ENCODE measurements at places on chromosomes 1 and 21.

DNA sequence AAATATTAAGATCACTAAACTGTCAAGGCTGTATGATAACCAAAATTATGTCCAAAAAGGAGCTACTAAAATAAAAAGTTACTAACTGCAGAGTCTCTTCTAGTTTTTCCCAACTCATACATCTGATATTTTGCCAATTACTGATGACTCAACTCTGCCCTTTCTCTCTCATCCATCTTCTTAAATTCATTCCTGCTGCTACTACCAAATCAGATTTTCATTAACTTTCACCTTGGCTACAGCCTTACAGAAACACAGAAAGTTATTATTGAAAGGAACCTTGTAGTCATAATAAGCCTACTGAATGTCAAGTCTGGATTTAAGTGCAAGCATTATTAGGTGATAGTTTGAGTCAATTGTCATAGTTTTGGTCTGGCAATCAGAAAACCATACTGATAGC lies 273.1 kb downstream of the DPYD start:
- no peak for DNase-seq

DNA sequence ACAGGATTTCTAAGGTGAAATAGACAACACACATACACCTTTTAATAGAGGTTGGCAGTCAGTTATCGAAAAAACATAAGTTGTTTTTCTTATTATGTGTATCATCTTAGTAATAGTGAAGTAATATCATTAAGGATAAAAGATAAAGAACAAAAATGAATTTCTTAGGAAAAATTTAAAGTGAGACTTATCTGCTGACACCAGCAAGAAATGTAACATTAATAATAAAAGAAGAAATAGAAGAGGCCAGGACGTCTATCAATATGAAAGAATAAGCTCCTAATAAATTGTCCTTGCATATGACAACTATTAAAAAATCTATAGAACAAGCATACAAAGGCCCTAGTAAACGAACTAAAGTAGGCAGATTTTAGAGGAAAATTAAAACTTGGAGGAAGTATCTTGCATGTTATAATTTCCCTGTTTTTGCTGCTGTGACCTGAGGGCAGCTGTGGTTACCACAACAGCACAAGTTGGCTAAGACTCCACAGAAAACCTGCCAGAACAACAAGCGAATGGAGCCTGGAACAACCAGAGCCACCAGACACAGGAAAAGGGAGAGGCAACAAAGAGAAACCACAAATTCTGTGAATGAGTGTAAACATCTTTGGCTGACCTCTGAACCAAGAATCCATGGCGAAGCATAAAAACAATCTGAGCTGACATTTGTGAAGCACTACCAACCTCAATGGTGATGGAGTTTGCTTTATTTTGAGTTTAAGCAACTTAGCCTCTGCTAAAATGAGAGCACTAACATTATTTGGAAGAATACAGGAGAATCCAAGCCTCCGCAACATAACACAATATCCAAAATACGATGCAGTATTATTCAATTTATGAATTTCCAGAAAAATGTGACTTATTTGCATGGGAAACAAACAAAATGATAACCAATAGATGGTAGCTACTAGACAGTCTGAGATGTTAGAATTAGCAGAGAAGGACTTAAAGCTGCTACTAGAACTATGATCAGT lies 207.5 kb downstream of the KCNT2 start:
- no peak for DNase-seq

DNA sequence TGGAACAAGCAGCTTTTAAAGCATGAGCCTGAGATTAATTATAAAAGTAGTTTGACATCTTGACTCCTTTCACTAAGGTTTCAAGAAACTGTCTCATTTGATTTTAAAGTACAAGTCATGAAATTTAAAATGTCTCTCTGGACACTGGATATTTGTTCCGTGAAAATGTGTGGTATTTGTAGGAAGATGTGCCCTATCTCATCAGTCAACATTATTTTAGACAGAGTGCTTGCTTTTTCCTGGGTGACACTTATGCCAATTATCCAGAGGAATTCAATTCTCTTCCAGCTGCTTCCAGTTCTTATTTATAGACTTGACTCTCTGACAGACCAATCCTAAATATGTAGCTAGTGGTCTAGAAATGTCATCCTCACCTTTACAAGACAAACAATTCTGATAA lies 300.4 kb downstream of the PLA2G4A start:
- no peak for DNase-seq

GRCh38 chr1:54360165-54361005 lies 45.8 kb downstream of the SSBP3 start:
- DNase-seq = no peak

DNA sequence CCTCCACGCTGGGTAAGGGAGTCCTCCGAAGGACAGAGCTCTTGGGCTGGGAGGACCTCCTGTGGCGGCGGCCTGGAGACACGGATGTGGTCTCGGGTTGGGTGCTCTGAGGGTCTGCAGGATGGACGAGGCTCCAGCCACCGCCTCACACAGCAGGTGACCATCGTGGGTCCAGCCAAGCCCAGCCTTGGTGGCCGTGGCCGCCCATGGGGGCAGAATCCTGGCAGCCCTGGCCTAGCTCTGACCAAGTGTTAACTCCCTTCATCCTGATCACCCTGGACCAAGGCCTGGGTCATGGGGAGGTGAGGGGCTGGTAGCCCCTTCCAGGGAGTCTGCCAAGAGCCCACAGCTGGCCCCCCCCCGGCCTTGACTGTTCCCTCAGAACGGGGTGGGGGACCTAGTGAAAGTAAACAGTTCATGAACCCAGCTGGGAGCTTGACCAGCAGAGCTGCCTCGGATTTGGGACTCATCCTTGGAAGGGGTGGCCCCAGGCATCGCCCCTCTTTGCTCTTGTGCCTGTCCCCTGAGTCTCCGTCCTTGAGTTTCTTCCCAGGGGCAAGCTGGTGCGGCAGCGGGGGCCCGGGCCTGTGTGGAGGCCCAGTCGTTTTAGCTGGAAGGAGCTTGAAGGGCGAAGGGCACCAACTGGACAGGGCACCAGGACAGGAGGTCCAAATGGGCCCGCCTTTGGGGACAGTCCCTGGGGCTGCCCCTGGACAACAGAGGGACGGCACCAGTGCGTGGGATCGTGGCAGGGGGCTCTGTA lies 17.8 kb downstream of the ARHGEF16 start:
- no peak for DNase-seq

DNA sequence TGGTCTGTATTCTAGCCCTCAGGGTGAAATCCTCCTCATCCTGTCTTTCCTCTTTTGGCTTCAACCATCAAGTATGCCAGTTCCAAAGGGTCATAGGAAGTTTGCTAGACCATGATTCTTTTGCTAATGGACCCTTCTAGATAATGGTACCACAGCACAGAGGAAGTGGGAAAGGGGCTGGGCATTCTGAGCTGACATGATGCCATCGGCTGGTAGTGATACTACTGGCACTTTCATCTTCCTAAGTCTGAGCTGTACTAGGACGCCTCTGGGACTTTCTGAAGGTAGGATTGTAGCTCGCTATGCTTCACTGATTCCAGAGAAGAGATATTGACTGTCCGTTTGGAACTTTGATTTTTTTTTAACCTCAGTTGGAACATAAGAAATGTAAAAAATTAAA lies 11.4 kb downstream of the FASLG start:
- DNase-seq = no peak

- DNase-seq = no peak
Observed at GRCh38 chr1:116405241-116406135, 32.4 kb downstream of the ATP1A1 start.

DNA sequence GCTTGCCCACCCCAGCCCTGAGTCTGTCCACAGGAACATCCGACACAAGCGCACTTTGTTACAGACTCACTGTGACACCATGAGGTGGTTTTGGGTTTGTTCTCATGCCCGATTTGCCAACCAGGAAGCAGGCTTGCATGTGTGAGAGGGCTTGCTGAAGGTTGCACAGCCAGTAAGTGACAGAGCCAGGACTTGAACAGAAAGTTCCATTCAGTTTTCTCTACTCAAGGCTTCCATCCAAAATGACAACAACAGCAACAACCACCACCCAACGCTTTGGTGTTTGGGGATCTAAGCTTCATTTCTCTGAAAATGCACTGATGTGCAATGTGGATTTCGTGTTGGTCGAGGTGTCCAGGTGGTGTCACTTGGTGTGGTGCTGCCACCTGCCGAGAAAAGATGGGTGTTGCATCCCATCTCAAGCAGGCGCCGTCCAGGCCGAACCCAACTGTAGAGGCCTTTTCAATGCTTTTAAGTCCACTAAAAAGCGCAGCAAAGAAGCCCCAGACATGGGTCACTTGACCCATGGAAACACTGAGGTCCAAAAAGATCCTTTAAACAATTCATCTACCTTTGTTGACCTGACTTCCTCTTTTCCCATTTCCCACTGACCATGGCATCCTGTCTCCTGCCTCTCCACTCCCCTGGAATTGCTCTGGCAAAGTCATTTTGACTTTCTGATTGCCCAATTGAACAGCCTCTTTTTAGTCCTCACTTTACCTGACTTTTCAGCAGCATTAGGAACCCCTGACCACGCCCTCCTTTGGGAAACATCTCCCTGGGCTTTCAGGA lies 12.2 kb downstream of the CITED4 start:
- peak; percentile 28 for DNase-seq

- no peak for DNase-seq
Observed at GRCh38 chr1:226444901-226445300, 37.0 kb upstream of the PARP1 start.

DNA sequence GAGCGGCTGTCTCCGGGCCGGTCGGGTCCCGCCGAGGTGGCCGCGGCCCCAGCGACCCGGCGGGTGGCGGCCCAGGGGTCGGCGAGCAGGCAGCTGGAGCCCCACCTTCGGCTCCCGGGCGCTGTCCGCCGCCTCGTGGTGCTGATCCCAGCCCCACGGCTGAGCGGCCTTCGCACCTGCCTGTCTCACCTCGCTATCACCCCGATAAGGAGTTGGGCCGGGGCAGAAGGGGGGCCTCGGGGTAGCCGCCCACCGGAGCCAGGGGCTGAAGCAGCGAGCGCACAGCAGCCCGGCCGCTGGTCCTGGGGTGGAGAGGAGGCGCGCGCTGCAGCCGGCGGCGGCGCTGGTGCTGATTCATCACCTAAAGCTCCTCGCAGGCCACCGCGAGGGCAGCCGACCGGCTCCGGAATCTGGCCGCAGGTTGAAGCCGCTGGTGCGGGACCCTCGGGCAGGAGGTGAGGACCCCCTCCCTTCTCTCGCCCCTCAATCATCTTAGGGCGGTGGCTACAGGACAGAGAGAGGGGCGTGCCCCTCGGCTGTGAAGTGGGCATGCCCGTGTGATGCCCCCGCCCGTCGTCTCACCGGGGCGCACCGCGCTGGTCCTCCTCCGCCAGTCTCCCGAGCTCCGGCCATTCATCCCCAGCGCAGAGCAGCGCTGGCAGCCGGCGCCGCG lies 575 bp downstream of the TRIM67 start:
- DNase-seq = peak; percentile 22

- DNase-seq = no peak
Observed at GRCh38 chr1:85394130-85394529, 70.8 kb downstream of the DDAH1 start.

DNA sequence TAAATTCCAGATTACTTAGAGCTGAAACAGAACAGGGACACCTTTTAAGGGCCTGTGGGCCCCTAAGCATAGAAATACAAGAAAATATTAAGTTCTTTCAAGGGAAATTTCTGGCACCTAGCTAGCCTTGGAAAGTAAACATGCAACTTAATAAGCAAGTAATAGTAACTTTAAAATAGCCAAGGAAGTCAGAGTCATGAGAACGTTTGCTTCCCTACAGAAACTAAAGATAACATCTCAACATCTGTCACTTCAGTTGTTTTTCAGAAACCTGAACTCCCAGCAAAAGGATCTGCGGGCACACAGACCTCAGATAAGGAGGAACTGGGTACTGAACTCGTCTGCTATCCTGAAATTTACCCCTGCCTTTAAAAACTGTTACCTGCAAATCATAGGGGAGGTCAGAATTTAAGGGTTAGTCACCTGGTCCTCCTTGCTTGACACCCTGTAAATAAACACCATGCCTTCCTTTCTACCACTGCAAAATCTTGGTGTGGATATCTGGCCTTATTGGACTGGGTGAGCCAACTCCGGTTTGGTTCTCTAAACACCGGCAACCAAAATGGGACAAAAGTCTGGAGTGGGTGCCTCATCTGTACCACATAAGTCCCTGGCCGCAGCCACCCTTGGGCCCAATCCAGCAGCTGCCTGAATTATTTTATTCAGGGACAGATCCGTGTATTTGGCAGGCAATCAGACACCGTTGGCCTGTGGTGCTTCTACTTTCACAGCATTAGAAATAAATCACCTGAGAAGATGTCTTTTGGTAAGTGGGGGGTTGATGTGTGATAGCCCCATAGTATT lies 27.9 kb downstream of the NRDC start:
- no peak for DNase-seq

DNA sequence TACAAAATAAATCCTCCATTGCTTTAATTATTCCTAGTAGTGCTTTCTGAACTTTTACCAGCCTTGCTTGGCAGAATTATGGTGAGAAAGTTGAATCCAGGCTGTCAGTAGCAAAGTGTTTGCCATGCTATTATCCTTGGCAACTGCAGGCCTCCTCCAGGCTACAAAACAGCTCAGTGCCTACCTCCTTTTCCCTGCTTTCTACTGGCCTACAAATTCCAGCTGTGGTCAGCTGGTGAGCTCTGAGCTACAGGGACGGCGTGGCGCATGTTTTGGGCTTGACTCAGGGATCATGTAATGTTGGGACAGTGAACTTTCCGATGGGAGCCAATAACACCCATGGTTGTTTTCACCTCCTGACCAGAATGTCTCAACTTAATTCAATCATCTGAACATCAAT lies 456.1 kb upstream of the ADAMTS5 start:
- no peak for DNase-seq

GRCh38 chr1:206766251-206766856 lies 4.2 kb upstream of the IL19 start:
- no peak for DNase-seq

GRCh38 chr1:204377800-204378668 lies 18.3 kb upstream of the PLEKHA6 start:
- DNase-seq = no peak

DNA sequence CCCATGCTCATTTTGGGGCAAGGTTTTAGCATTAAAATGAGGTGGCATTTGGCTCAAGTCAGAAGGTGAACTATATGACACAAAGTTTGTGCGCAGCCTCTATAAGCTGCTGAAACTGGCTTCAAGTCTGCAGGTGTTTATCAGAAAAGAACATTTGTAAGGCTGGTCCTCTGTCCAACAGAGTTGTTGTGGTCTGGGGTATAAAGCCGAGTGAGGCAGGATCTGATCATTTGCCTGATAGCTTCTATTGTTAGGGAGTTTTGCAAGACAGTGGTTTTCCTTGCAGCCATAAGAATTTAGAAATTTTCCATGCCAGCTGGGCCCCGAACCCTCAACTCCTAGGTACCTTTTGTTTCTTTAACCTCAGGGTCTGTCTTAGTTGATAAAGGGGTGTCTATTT lies 130.8 kb downstream of the PGBD5 start:
- DNase-seq = no peak

DNA sequence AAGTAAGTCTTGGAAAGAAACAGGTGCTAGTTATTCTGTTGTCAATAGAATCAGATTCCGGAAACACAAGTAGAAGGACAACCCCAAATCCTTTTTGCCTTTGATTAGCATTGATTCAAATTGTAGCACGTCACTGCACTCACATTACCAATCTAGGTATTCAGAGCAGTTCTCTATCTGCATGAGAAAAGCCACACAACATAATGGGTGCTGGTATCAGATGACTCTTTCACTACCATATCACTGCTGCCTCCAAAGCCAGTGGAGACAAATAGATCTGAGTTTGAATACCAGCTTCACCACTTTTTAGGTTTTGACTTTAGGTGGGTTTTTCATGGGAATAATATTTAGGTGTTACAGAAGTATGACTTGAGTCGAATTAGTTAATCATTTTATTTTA lies 38.9 kb downstream of the RTCA start:
- DNase-seq = no peak

GRCh38 chr1:17605582-17606344 lies 66.3 kb downstream of the ARHGEF10L start:
- no peak for DNase-seq
